ENCODE measurements at places on chromosomes 2 and 18. TPM values are rescaled to one million over a fixed set of nuclear protein-coding genes. Genes with fewer than 3 reads are reported as not detected.

DNA sequence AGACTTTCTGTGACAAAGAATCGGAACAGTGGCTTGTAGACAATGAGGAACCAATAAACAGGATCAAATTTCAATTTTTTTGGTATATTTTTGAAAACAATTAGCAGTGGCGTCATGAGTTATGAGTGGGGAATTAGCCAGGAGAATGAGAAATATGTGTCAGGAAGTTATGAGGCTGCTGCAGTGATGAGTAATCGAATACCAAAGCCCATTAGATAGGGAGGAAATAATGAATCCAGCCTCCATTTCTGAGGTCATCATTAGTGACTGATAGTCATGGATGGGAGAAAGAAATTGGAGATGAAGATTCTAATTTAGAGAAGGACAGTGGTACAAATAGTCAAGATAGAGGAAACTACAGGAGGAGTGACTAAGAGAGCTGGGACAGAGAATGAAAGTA is 673.1 kb upstream of the VRK2 start:
- no peak overlapping the region for H3K4me3 ChIP-seq
- no peaks in the 10 kb centered on the region for H3K27me3 ChIP-seq
- no peaks in the 10 kb centered on the region for H3K36me3 ChIP-seq
- H3K4me1 ChIP-seq: no peaks in the 10 kb centered on the region
- DNase-seq: no peak

- peak; percentile 90 for DNase-seq
- H3K36me3 ChIP-seq: no peaks in the 10 kb centered on the region
- H3K4me1 ChIP-seq: no peaks in the 10 kb centered on the region
- H3K4me3 ChIP-seq: peak overlapping the region; percentile 39
- H3K27me3 ChIP-seq: no peaks in the 10 kb centered on the region
These were observed 85.5 kb downstream of the HS6ST1 start for GRCh38 chr2:128232965-128233789.

GRCh38 chr2:120421126-120421829 is 75.3 kb downstream of the INHBB start:
- no peak overlapping the region for H3K27ac ChIP-seq
- H3K27me3 ChIP-seq: peaks cover 4% of the 10 kb centered on the region
- H3K36me3 ChIP-seq: no peaks in the 10 kb centered on the region
- H3K4me1 ChIP-seq: no peaks in the 10 kb centered on the region

GRCh38 chr18:55897091-55897689 is 309.2 kb upstream of the TCF4 start:
- no peak overlapping the region for H3K4me3 ChIP-seq
- no peaks in the 10 kb centered on the region for H3K36me3 ChIP-seq
- H3K27me3 ChIP-seq: no peaks in the 10 kb centered on the region
- no peaks in the 10 kb centered on the region for H3K4me1 ChIP-seq

GRCh38 chr2:67065046-67065445 is 332.1 kb upstream of the ETAA1 start:
- H3K36me3 ChIP-seq: no peaks in the 10 kb centered on the region
- H3K4me3 ChIP-seq: no peak overlapping the region
- no peak for DNase-seq

GRCh38 chr18:34730774-34731173 is 20.7 kb downstream of the DTNA start:
- no peaks in the 10 kb centered on the region for H3K27me3 ChIP-seq
- no peak for DNase-seq
- H3K36me3 ChIP-seq: no peaks in the 10 kb centered on the region
- no peak overlapping the region for H3K27ac ChIP-seq

DNA sequence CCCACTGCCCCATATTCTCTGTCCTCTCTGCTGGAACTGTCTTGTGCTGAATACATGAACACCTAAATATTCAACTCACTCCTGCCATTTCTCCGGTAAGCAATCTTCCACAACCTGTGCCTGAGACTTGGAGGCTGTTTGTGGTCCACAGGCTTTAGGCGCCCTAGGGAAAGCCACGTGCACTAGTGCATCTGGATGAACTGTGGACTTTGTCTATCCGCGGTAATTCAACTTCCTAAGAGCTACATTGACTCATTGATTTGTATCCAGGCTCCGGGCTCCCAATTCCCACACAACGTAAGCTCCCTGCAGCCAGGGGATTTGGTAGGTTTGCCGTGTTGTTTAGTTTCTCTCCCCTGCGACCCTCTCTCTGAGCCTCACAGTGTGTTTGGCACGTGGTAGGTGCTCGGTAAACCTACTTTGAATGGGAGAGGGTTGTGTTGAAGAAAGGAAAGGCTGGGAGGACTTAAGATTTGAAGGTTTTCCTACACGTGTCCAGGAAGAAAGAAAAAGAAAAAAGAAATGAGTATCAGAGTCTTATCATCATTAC is 718.2 kb downstream of the DPP10 start:
- H3K4me3 ChIP-seq: peak overlapping the region; percentile 33
- H3K36me3 ChIP-seq: no peaks in the 10 kb centered on the region
- H3K27me3 ChIP-seq: peaks cover 8% of the 10 kb centered on the region
- no peak overlapping the region for H3K27ac ChIP-seq

GRCh38 chr2:227363756-227364155 is 15.3 kb downstream of the TM4SF20 start:
- no peaks in the 10 kb centered on the region for H3K27me3 ChIP-seq
- no peak overlapping the region for H3K4me3 ChIP-seq
- no peaks in the 10 kb centered on the region for H3K36me3 ChIP-seq
- DNase-seq: no peak

DNA sequence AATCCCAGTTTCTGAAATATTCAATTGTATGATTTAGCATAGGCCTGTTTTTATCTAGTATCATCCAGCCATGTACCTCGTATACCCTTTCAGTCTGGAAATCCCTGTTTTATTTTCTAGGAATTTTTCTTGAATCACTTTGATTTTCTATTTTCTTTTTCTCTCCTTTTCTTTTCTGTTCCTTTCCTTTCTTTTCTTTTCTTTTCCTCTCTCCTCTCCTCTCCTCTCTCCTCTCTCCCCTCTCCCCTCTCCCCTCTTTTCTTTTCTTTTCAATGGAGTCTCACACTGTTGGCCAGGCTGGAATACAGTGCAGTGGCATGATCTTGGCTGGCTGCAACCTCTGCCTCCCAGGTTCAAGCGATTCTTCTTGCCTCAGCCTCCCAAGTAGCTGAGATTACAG is 63.5 kb downstream of the SMCHD1 start:
- DNase-seq: no peak
- no peak overlapping the region for H3K27ac ChIP-seq
- no peak overlapping the region for H3K4me3 ChIP-seq

GRCh38 chr2:204272089-204272488 is 273.2 kb upstream of the PARD3B start:
- H3K4me1 ChIP-seq: no peaks in the 10 kb centered on the region
- no peaks in the 10 kb centered on the region for H3K27me3 ChIP-seq
- DNase-seq: peak; percentile 33

DNA sequence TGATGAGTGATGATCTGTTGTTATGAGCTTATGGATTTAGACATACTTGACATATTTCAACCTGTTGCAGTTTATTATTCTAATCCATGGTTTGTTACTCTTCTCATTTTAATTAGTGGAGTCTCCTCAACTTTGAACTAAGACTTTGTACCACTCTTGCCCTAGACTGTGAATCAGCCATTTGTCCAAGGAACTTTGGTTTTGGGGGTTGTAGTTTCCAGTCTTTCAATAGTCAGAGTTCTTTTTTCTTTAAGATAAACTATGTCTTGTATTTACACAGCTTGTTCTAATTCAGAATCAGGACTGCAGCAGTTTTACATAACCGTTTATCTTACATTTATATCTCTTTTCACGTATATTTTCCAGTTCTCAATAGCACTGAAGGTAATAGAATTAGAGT is 133.6 kb downstream of the GULP1 start:
- DNase-seq: no peak

DNA sequence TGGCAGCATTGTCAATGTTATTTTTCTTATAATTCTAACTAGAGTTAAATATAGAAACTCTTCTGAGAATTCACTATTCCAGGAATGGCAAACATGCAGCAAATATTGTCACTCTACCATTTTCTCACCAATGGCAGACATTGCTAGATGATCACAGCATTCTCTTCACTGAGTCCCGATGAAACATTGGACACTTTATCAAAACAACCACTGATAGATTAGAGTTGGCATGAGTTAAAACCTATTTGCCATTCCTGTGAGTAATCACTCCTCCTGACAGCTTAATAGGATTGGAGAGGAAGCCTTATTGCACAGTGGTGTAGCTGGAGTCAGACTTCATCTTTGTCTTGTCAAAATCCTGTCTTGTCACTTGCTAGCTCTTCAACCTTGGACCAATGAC is 163.9 kb upstream of the THUMPD2 start:
- H3K27me3 ChIP-seq: no peaks in the 10 kb centered on the region
- H3K4me3 ChIP-seq: no peak overlapping the region
- H3K4me1 ChIP-seq: no peaks in the 10 kb centered on the region
- H3K36me3 ChIP-seq: no peaks in the 10 kb centered on the region

DNA sequence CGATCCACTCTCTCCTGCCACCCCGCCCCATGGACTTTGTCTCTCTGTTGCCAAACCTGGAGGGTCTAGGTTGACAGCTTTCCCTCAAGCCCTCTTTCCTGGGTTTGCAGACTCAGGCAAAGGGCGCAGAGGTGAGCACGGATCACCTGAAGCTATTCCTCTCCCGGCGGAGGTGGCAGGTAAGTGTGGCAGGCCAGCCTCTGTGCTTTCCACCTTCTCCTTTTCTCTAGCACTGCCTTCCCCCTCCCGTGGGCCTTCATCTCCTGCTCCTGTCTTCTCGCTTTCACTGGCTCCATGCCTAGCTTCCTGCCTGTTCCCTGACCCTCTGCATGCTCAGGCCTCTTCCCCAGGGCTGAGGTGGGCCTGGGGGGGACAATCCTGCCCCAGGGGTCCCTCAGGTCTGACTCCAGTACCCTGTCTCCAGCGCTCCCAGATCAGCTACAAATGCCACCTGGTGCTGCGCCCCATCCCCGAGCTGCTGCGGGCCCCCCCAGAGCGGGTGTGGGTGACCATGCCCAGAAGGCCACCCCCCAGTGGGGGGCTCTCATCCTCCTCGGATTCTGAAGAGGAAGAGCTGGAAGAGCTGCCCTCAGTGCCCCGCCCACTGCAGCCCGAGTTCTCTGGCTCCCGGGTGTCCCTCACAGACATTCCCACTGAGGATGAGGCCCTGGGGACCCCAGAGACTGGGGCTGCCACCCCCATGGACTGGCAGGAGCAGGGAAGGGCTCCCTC is 15.9 kb upstream of the GMPPA start:
- H3K4me1 ChIP-seq: no peaks in the 10 kb centered on the region
- no peak overlapping the region for H3K4me3 ChIP-seq
- no peak for DNase-seq
- no peaks in the 10 kb centered on the region for H3K36me3 ChIP-seq
- H3K27me3 ChIP-seq: peaks cover 7% of the 10 kb centered on the region

DNA sequence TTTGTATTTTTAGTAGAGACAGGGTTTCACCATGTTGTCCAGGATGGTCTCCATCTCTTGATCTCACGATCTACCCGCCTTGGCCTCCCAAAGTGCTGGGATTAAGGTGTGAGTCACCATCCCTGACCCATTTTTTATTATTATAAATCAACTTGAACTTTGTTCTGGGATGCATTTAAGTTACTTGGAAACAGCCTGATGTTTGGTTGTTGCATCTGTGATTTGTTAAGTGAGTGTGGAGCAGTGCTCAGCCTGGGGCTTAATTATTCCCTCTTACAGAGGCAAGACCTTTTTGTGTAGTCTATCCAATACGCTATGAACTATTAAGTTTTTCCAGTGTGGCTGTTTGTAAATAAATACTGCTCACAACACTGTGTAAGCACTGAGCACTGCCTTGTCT is 32.6 kb downstream of the MTA3 start:
- no peaks in the 10 kb centered on the region for H3K27me3 ChIP-seq
- H3K36me3 ChIP-seq: no peaks in the 10 kb centered on the region
- H3K4me1 ChIP-seq: peaks cover 4% of the 10 kb centered on the region

FARSB gene
- total RNA-seq: 17.1 TPM

ERBB4 gene
- total RNA-seq: 152 TPM

SPHKAP gene
- total RNA-seq: 0.03 TPM

CD226 gene
- total RNA-seq: 5.0 TPM

RGPD6 gene
- 19.5 TPM for total RNA-seq

BMP10 gene
- not detected for total RNA-seq

LONRF2 gene
- total RNA-seq: 6.3 TPM

GALNT5 gene
- total RNA-seq: 0.47 TPM

ICA1L gene
- 9.9 TPM for total RNA-seq

LYG1 gene
- total RNA-seq: 21.0 TPM

MERTK gene
- total RNA-seq: 32.2 TPM

CHRNG gene
- total RNA-seq: not detected

CXCR4 gene
- 51.9 TPM for total RNA-seq

All from kidney (tissue), 22 donors.